ENCODE measurements at places on chromosomes 16 and 17.

- no peak for DNase-seq
These were observed 78.8 kb downstream of the CDRT15 start for GRCh38 chr17:14157822-14158221.

DNA sequence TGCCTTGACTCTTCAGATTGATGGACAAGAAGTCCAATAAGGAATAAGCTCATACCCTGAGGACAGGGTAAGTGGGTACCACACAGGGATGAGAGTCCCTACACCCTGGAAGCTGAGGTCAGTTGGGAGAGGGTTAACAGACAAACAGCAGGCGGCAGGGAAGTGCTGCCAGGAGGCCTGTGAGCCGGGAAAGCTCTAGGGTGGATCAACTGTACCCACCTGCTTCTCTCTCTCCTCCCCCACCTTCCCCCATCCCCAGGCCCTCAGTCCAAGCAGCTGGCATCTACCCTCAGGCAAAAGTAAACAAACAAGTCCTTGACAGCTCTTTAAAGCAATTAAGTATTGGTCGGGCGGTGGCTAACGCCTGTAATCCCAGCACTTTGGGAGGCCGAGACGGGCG is 20.7 kb upstream of the MYLK3 start:
- no peak for DNase-seq

DNA sequence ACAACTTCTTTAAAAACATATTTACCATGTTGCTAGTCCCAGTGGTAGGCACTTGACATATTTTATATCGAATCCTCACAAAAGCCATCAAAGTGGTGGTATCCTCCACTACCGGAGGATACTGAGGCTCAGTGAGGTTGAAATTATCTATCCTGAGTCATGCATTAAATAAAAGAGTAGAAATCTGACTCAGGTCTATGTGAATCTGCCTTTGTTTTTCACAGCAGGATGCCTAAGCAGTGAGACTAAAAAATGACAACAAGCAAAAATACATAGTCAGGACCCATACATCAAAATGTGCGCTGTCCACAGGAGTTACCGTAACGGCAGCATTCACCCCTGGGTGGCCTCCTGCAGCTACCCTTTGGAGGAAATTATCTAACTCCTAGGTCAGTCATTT is 17.7 kb downstream of the BRD7 start:
- DNase-seq: no peak

DNA sequence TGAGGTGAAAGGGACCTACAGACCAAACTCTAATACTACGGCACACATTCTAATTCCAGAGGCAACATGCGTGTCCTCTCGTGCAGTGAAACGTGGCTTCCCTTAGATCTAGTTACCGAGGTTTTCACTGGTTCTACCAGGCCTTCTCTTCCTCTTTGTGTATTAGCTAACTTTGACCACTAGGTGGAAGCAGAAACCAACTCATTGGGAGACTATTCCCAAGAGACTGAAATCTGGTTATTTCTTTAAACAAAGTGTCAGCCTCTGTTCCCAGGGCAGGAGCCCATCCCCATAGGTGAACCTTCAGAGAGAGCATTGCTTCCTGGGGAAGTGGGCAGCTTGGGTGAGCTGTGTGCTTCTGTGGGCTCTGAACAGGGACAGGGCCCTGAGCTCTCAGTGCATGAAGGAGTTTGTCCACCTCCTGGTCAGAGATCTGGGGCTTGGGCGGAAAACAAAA is 19.7 kb upstream of the RCVRN start:
- no peak for DNase-seq

Measured in CD4-positive, alpha-beta T cell treated with Interleukin-15 for 1 hour (primary cell).